ENCODE measurements at places on chromosomes 6 and 20.

DNA sequence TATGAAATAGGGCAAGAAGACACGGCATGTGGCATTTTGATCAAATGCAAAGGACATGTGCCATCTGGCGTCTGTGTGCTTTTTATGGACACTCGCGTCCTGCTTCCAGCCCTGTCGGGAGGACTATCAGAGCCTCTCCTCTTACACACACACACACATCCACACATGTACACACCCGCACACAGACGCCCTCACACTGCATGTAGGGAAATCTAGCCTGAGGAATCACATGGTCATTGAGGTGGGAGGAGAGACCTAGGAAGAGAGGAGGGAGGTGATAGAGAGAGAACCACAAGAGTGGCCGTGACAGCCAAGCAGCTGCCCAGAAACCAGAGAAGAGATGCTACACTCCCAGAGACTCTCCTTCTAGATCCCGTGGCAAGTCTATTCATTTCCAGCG lies 105.9 kb upstream of the CDYL start:
- DNase-seq = no peak

- DNase-seq = no peak
Observed at GRCh38 chr20:58715391-58715800, 22.8 kb downstream of the NPEPL1 start.

DNA sequence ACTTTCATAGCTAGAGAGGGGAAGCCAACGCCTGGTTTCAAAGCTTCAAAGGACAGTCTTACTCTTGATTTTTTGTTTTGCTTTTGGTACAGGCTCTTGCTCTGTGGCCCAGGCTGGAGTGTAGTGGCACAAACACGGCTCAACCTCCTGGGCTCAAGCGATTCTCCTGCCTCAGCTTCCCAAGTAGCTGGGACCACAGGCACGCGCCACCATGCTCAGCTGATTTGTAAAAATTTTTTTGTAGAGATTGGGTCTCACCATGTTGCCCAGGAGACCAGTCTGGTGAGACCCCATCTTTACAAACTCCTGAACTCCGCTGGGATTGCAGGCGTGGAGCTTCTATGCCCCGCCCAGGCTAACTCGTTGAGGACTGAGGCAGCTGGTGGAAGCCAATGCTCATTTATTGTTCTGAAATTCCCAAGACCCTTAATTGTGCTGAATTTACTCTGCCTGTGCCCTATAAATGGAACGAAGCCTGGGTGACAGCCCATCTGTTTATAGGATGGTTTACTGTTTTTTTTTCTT lies 18.0 kb downstream of the SRSF3 start:
- no peak for DNase-seq

DNA sequence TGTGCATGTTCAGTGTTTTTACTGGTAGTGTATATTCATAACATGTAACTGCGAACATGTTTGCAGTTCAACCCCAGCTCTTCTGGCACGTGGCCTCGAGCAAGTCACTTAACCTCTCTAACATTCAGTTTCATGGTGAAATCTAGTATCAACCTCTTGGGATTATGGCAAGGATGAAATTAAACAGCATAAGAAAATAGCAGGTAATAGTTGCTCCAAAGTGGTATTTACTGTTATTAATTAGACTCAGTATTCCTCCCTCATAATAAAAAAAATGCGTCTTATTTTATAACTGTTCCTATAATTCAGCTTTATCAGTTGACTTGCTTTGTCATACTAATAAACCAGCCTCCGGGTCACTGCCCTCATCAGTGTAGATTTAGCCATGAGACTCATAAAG lies 15.0 kb downstream of the FAM184A start:
- no peak for DNase-seq

DNA sequence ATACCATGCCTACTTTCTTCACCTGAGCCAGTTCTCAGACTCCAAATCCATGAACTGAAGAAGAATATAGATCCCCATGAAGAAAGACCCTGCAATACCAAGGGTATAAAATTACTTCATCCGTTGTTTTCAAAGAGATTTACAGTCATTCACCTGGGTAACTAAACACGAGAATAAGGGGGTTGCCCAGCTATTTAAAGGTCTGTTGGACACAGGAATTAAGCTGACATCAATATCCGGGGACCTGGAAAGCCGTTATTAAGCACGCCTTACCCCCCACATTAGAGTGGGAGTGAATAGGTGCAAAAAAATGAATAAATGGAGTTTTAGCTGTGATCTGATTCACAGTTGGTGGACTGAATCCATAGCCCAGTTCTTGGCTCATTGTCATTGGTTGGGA lies 28.9 kb downstream of the CLVS2 start:
- DNase-seq = no peak
